Stimulated activated CD4-positive, alpha-beta T cell treated with anti-CD3 and anti-CD28 coated beads, Interleukin-1b, Interleukin-23, amount 100 ng/mL, for 48 hours (primary cell): ENCODE measurements at places on chromosomes 6 and 20.

DNA sequence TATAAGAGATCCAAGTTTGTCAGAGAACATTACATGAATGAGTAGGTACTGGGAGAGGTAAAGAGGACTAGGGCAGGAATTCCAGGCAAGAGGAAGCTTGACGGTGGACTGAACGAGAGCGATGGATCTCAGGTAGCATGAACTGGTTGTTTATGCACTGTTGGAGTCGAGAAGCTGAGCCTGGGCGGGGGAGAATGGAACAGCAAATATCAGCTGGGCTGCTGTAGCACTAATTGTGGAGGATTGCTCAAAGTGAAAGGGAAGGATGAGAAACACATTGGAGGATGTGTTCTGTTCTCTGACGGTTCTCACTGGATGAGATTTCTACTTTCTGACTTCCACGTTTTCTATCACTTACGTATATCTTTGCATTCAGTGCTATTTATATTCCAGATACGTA is 164.2 kb downstream of the PHF3 start:
- no peak for DNase-seq

GRCh38 chr6:170450916-170451761 is 102.0 kb downstream of the PSMB1 start:
- no peak for DNase-seq

DNA sequence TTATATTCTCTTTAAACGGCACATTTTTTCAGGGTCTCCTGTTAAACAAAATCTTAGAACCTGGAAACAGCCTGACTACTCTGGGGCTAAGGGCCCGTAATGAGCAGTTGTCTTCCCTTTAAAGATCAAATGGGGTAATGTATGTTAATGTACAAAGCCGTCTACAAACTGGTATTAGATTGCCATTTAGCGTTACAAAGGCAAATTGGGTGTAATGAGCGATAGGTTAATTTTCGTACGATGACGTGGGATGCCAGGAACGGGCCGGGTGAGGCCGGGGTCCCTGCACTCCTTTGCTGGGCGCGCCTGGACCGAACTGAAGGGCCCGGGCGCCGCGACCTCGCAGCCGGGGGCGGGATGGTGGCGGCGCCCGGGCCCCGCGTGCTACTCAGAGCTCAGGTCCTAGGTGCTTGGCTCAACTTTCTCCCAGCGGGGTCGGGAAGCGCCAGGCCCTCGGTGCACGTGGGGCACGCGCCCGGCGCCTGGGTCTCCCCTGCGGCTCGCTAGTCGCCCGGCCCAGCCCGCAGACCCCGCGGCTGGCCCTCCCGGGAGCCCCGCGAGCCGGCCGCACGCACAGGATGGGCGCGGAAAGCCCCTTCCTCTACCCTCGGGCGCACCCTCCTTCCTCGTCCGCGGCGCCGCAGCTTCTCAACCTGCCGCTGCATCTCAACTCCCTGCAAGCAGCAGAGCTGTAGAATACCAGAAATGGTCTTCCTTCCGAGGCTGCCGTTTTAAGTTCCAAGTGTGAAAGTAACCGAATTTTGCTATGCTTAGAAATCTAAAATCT is 5.9 kb downstream of the NKX2-4 start:
- no peak for DNase-seq

GRCh38 chr6:136225496-136225895 is 24.6 kb downstream of the MTFR2 start:
- peak; percentile 40 for DNase-seq

- DNase-seq = no peak
Measured at GRCh38 chr6:152680879-152681517, 16.7 kb upstream of the MYCT1 start.

DNA sequence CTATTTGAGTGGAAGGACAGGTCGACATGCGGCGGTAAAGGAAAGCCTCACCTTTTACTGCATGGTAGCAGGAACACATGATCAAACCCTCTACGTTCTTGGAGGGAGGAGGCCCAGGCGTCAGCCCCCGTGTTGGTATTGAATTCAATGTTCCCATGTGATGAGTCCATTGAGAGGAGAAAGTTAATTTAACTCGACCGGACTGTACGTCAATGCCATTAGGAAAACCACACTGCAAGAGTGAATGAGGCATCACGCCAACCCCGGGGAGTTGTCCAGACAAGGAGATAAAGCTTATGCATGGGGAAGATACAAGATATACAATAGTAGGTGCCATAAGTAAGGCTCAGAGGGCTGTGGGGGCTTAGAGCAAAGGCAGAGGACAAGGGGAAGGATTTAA is 213.9 kb upstream of the ECI2 start:
- no peak for DNase-seq

- no peak for DNase-seq
Measured at GRCh38 chr6:3501826-3502500, 45.1 kb upstream of the SLC22A23 start.

GRCh38 chr6:13113981-13114593 is 214.2 kb downstream of the TBC1D7 start:
- no peak for DNase-seq

- no peak for DNase-seq
Measured at GRCh38 chr6:75157336-75157735, 48.5 kb downstream of the COL12A1 start.

DNA sequence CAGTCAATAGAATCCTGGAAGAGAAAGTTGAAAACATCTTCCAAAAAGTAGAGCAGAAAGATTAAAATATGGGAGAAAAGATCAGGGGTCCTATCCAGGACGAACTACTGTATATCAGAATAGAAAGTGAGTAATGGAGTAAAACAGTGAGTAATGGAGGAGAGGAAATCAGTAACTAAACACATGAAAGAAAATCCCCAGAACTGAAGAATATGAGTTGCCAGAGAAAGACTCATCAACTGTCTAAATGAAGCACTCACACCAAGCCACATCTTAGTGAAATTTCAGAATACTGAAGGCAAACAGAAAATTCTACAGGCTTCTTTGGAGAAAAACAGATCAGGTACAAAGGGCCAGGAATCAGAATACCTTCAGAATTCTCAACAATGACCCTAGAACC is 14.9 kb downstream of the IL17A start:
- DNase-seq = no peak

- DNase-seq = peak; percentile 63
Measured at GRCh38 chr6:37021356-37022129, 16.1 kb downstream of the FGD2 start.

GRCh38 chr20:32018269-32019155 is 8.3 kb downstream of the CCM2L start:
- peak; percentile 40 for DNase-seq

GRCh38 chr6:132789396-132789776 is 9.1 kb downstream of the SLC18B1 start:
- no peak for DNase-seq

DNA sequence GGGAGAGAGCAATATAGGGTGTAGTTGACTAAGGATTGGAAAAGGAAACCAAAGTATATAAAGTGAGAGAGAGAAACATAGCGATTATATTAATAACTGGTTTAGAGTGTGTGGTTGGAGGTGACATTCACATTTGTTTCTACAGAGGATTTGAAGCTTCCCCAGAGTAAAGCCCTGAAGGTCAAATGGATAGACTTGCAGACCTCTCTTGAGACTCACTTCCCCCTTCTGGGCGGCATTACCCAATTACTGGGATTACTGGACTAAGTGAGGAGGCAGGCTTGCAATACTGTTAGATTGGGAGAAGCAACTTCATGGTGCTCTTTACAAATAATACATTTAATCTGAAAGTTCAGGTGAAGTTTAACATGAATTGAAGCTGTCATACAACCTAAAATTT is 10.7 kb downstream of the FIG4 start:
- DNase-seq = no peak

DNA sequence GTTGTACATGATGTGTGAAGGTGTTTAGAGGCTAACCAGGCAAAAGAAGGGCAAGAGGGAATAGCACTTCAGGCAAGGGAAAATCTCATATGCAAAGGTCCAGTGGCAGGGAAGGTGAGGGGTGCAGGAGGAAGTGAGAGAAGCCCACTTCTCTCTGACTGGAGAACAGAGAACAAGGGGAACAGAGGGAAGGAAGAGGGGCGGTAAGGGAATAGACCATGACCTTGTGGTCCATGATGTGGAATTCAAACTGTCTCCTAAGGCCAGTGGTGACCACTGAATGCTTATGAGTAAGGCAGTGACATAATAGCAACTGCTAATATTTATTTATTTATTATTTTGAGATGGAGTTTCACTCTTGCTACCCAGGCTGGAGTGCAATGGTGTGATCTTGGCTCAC is 20.6 kb upstream of the SLC9A8 start:
- no peak for DNase-seq

GRCh38 chr6:31771992-31772358 is 5.2 kb downstream of the VWA7 start:
- DNase-seq = no peak

- DNase-seq = peak; percentile 11
Measured at GRCh38 chr6:87483929-87484328, 11.2 kb downstream of the SLC35A1 start.

DNA sequence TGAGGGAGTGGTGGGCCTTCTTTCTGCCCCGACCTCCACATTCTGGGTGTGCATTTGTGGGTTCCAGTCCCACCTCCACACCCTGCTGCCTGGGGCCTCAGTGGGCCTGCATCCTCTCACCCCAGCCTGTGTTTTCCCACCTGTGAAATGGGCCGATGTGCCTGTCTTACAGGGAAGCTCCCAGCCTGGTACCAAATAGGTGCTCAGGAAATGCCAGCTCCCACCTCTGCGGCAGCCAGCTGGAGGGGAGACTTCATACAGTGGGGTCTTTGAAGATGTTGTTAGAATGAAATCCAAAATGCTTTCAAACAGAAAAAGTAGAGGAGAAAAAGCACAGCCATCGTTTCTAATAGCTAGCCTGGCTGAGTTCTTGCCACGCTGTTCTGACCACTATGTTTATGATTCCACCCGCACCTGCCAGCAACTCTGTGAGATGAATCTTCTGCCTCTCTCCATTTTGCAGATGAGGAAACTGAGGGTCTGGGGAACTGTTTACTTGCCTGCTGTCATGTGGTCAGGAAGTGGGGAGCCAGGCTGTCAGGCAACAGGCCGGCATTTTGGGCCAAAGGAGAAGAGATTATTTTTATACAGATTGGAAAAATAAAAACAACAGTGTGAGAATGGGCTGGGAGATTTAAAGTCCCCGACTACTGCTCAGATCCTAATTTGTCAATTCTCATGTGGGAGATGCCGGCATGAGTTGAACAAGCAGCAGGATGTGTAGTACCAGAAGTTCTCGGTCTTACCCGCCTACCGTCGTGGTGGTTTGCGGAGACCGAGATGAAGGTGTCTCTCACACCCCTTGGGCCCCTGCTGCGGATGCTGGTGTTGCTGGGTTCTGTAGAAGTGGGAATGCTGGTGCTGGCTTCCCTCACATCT is 4.6 kb downstream of the TMEM181 start:
- no peak for DNase-seq

DNA sequence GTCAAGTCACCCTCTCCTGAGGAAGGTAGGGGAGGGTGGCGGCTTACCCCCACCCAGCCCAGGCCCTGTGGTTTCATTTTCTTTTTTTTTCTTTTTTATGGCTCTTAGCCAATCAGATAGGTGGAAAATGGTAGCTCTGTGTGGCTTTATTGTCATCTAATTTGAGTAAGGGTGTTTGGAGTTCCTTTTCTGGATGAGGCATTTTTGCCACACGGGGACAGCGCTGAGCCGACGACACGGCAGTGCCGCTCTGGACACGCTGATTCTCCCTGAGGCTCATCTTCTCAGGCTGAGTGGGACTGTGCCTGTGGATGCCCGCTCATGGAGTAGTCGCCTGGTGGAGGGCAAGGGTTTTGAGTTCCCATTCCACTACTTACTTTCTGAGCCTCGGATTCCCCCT is 37.6 kb upstream of the ANGPT4 start:
- no peak for DNase-seq

GRCh38 chr6:23145781-23146180 is 576.4 kb downstream of the HDGFL1 start:
- no peak for DNase-seq

DNA sequence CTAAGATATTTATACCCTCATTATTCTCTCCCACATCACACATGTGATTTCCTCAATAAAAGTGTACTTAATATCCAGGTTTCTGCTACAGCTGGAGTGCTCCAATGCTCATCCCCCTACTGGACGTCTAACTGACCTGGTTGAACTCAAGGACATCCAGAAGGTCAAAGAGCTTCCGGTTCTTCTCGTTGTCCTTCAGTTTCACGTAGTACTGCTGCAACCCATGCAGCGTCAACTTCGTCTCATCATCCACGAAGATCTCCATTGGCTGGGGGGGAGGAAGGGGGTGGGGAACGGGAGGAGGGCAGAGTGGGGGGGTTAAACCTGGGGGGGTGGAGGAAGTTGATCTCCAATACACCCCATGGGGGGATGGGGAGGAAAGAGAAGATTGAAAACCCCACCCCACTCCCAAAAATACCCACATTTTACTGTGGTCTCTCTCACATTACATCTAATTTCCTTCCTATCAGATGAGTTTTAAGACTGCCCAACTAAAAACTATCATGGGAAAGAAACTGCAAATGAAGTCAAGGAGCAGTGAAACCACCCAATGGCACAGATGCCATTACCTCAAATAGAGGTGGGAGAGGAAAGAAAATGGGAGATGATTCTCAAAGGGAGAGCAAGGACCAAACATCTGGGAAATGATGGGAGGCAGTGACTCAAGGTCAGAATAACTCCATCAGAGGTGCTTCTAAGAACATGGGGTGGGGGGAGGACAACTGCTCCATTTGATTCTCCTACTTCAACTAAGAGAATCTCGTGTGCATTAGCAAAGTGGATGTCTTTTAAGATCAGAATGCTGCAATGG is 4.1 kb downstream of the MCCD1 start:
- DNase-seq = no peak

- no peak for DNase-seq
Measured at GRCh38 chr6:27755768-27756167, 156.4 kb downstream of the OR2B2 start.

- DNase-seq = peak; percentile 32
Measured at GRCh38 chr6:144582939-144583613, 297.9 kb downstream of the UTRN start.

GRCh38 chr20:10209091-10209490 is 9.5 kb upstream of the SNAP25 start:
- no peak for DNase-seq

- DNase-seq = no peak
Measured at GRCh38 chr6:96460052-96460700, 61.4 kb upstream of the UFL1 start.

DNA sequence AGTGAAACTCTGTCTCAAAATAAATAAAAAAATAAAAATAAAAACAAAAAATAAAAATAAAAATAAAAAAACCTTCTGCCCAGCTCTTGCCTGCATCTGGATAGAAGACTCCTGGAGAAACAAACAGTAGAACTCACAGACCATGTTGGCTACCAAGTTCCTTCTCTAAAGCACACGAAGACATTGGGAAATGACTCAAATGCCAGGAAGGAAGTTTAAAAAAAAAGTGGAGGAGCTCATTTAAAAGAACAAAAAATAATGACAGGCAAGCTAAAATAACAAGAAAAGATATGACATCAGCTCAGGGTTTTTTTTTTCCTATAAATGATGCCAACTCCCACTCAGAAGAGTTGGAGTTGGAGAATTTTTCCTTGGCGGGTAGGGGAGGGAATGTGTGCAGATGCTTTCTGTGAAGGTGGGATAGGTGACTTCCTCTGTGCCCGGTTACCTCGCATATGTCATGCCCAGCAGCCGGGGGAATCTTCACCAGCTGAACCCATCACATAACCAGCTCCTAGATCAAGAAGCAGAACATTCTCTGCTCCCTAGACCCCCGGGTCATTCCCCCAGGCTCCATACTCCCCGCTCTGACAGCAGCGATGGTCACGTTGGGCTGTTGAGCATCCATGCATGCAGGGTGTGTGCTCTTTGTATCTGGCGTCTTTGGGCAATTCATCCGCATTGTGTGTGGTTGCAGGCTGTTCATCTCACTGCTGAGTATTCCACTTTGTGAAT is 17.3 kb upstream of the CD93 start:
- DNase-seq = no peak

- DNase-seq = no peak
Measured at GRCh38 chr6:140319209-140319608, 944.8 kb upstream of the CITED2 start.
